Dorsolateral prefrontal cortex (tissue), 122 donors: ENCODE measurements at places on chromosomes 2 and 18.

DNA sequence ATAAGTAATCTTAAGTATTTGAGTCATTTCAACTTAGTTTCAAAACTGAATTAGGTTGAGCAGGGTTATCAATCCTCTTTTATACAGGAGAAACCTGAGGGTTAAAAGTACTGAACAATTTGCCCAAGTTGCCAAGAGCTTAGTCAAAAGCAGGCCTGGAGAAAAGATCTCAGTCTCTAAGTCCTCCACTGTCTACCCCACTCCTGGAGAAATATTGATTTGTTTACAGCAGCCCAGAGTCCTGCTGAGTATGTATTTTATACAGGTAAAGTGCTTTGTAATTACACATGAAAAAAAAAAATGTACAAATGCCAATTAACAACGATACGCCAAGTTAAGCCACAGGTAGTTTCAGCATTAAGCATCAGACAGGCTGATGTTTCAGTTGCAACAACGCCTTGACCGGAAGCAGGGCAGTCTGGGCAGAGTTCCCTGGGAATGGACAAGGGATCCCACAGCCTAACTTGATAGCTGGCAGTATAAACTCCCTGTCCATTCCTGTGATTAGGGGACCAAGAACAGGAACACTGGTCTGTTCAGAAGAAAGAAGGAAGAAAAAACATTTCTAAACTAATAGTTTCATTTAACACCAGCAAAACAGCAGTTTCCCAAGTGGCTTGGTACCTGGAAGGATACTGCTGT is 132.9 kb downstream of the MYO5B start:
- no peak for DNase-seq

DNA sequence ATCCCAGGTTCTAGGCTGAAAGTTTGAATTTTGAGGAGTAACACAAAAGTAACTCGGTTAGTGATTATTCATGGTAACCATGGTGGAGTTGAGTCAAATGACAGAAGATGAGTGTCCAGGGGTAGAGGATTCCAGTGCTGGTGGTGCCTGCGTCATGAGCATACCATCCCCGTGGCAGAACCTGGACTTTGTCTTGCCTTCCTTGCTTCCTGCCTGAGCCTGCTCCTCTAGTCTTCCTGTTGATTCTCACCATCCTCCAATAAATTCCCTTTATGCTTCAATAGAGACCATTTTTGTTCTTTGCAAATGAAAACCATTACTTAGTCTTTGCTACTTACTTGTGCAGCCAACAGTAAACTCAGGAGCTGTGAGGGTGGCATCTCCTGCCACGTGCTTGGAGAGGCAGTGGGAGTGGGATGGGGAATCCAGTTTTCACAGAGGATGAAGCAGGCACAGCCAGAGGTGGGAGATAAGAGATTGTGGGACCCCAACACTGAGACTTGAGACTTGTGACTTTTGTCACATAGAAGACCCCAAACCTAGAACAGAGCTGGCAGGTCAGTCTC is 4.1 kb upstream of the YES1 start:
- no peak for DNase-seq

DNA sequence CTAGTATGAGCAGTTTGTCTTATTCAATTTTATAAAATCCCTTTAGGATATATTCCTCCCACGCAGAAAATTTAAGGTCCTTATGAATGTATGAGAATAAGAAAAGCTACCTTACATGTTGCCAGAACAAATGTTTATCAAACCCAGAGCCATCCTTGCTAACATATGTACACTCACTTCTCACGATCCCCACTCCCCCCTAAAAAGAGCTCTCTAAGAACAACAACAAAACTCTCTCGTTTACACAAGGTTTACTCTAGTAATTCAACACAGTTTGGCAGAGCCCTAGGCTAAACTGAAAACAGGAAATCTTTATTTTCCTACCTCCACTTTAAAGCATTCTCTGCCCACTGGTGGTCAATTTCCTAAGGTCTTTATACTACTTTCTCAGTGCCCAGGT is 504.9 kb downstream of the ZEB2 start:
- DNase-seq = no peak

DNA sequence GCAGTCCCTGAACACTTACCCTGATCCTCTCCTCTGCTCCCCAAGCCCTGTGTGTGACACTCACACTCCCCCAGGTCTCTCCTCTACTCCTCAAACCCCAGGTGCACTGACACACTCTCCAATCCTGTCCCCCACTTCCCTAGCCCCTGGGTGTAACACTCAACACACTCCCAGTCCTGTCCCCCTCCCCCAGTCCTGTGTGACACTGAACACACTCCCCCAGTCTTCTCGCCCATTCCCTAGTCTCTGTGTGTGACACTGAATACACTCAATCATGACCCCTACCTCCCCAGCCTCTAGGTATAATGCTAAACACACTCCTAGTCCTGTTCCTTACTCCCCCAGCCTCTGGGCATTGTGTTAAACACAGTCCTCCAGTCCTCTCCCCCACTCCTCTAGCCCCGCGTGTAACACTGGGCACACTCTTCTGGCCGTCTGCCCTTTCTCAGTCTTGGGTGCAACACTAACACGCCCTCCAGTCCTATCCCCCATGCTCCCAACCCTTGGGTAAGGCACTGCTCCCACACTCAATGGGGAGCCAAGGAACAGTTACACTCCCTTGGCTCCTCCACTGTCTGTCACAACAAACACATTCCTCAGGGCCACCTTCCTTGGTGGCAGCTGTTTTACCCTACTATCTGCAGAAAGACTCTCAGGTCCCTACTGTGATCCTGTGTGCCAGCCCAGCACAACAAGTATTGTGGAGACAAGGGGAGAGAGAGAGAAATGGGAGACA is 82.5 kb upstream of the PKDCC start:
- no peak for DNase-seq

DNA sequence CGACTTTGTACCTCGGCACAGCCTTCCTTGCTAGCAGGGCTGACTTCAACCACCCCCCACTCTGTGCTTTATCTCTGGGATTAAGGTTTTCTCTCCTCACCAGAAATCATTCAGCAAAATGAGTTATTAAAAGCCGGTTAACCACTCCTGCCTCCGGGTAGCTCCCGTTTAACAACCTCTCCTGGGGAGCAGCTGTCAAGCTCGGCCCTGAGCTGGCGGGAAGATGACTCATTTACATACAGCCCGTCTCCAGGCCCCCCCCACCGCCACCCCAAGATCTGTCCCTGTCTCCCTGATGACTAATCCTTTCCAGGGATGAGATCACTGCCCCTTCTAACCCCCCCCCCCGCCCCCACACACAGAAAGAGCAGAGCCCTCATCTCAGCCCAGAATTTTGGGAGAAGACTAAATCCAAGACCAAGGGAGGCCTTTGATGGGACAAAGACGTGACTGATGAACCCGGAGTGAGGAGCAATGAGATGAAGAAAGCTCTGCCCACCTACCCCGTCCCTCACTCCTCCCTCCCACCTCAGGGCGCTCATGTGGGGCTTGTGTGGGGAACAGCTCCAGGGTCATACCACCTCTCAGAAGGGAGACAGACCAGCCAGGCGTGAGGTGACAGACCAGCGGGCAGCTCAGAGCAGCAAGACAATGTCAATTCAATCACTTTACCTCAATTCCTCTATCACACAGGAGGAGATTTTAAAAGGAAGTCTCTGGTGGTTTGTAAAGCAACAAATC is 131.4 kb downstream of the MSH2 start:
- DNase-seq = no peak

DNA sequence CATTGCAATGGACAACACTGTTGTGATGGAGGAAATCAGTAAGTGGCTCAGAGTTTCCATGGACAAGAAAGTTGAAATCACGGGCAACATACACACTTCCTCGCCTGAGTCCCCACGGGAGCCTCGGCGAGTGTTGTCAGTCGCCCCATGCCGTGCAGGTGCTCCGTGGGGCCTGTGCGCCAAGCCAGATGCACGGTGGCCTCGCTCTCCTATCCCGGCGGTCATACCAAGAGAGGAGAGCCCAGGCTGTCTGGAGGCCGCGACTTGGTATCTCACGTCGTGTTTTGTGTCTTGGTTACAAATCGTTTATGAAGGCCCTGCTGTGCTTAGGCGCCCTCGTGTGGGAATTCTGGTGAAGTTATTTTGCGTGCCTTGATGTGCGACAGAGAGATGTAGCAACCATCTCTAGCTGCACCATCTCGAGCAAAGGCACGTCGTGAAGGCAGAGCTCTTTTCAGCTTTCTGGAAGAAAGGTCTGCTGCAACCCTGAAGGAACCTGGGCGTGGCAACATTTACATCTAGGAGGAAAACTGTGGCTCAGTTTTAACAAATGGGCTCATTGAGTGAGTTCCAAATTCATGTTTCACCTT is 21.8 kb downstream of the ATG4B start:
- DNase-seq = peak; percentile 80

DNA sequence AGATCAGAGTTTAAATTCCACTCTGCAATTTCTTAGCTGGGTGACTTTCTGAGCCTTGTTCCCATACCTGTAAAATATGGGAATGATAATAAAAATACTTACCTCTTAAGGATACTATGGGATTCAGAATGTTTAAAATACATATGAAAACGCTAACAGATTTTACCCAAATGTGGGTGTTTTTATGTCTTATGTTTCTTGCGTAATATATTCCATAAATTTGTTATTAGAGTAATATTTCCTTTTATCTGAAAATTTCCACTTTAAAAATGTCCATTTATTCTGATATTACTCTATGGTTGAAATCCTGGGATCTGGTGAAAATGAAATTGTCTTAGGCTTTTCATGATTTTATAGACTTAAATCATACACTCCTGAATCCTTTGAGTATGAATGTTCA is 45.5 kb downstream of the MAPRE2 start:
- no peak for DNase-seq

DNA sequence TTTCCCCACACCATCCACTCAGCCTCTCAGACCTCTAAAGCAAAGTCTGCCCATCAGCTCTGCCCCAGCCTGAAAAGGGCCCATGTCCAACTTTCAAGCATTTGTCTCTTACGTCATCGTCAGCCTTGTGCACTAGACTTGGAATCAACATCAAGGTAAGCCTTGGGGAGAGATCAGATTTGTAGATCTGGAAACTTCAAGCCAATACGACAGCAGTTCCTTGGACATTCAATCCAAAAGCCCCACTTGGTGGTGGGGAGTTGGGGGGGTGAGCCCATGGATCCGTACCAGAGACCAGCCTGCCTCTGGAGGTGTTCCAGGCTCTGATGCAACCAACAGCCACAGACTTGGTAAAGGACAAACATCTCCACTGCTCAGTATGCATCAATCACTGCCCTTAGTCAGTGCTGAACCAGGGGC is 206.8 kb upstream of the MEIS1 start:
- no peak for DNase-seq

DNA sequence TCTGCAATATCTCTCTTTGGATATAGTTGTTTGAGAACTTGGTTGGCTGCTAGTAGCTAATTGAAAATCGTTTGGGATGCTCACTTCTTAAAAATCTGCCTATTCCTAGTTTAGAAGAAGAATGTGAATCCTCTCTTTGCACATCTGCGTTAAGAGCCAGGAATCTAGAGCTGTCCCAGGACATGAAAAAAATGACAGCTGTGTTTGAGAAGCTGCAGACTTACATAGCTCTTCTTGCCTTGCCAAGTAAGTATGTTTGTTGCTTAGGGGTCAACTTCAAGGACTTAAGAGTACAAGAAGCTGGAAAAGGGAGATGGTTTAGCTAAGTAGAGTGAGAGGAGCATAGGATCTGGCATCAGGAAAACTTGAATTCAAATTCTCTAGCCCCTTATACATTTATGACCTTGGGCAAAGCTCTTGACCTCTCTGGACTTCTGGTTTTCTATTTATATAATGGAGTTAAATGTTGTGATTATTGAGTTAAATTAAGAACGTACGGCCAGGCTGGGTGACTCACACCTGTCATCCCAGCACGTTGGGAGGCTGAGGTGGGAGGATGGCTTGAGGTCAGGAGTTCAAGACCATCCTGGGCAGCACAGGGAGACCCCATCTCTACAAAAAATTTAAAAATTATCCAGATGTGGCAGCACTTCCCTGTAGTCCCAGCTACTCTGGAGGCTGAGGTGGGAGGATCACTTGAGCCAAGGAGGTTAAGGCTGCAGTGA is 55.2 kb upstream of the STON1 start:
- no peak for DNase-seq

DNA sequence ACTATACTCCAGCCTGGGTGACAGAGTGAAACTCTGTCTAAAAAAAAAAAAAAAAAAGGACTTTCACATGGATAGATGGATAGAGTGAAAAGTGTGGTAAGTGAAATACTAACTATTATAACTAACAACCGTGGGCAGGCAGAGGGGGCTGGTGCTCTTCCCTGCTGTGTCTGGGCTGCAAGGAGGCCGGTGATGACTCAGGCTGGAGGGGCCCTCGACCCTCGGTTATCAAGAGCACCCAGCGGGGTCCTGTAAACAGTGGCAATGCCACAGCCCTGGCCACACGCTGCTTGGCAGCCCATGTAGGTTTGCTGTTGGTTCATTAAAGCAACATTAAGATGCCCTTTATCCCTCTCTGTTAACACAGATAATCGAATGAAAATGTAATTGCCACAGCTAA is 184.8 kb upstream of the RAB12 start:
- no peak for DNase-seq

- DNase-seq = no peak
Measured at GRCh38 chr18:74376523-74376922, 60.9 kb downstream of the C18orf63 start.

- DNase-seq = no peak
Measured at GRCh38 chr18:59464486-59464885, 105.4 kb upstream of the LMAN1 start.

GRCh38 chr2:207676827-207677354 is 34.5 kb upstream of the CCNYL1 start:
- DNase-seq = no peak

DNA sequence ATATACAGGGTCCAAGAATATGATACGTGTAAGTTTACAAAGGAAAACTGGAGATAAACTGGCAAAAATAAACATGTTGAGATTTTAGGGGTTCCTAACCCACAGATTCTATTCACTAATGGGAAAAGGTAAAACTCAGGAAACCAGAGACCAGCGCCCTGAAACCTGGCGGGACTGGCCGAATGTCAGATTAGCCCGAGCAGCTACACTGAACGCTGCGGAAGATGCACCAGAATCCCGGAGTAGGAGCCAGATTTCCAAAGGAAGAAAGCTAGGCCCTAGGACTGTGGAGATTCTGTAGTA is 679 bp upstream of the WDR75 start:
- peak; percentile 45 for DNase-seq

DNA sequence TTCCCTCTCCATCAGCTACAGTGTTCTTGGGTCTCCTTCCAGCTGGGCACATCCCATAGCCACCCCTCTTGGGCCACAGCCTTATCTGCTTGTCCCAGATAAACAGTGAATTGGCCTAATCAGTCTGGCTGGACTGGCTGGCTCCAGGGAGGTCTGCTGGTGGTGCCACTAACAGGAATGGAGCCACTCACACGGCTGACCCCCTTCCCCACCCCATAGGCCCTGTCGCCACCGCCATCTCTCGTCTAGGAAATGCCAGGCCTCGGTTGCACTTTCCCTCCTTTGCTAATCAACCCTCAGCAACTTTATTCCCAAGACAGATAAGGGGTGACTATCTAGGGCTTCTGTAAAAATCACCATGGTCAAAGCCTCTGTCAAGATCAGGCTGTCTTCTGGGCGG is 23.0 kb upstream of the TNP1 start:
- DNase-seq = no peak

GRCh38 chr2:12391116-12391515 is 325.6 kb upstream of the TRIB2 start:
- no peak for DNase-seq
